ENCODE measurements at places on chromosomes 2 and 18.

- no peak for DNase-seq
Measured at GRCh38 chr2:102436323-102436722, 13.4 kb downstream of the IL18RAP start.

- DNase-seq: peak; percentile 11
Measured at GRCh38 chr2:88626171-88627054, 851 bp downstream of the EIF2AK3 start.

GRCh38 chr2:98341241-98341640 lies 5.0 kb upstream of the CNGA3 start:
- DNase-seq: no peak

DNA sequence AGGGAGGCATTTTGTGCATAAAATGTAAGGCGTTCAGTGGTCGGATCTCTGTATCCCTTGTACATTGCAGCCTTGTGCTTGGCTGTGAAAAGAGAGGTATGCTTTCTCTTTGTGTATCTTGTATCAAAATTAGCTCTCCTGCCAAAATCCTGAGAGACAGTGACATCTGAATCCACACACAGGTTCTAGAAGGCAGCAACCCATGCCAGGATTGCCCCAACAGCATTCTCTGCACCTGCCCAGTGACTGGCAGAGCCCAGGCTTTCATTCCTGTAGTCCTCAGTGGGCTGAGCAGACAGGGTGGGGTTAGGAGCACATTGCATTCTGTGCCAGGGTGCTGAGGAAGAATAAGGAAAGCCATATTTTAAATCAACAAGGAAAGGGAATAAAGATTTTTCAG lies 740.3 kb upstream of the RAB6C start:
- DNase-seq: no peak

- no peak for DNase-seq
Measured at GRCh38 chr2:88077080-88077479, 9.5 kb downstream of the SMYD1 start.

GRCh38 chr2:161436411-161436810 lies 20.3 kb downstream of the TBR1 start:
- peak; percentile 61 for DNase-seq

- DNase-seq: peak; percentile 43
Measured at GRCh38 chr2:187390891-187391290, 57.2 kb downstream of the CALCRL start.

- no peak for DNase-seq
Measured at GRCh38 chr18:34330308-34330707, 105.6 kb upstream of the NOL4 start.

GRCh38 chr2:48530033-48530811 lies at the start of gene STON1:
TSS of gene STON1 (plus strand) at chr2:48530154. CDS start at chr2:48580634, 50,480 bp downstream.
- DNase-seq: peak; percentile 48

DNA sequence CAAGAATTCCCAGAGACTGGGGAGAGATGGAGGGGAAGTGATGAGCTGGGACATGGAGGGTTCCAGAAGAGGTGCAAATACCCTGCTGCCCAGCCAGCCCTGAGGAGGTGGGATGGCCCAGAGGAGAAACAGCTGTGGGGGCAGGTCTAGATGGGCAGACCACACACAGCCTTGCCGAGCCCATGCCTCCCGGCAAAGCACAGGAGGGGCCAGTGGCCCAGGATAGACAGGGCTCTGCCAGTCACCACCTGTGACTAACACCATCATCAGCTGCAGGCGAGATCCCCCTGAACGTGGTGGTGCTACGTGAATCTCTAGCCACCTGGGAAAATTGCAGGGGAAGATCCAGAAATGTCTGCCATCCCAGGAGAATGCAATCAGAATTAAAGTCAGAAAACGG lies 39.4 kb downstream of the SCTR start:
- DNase-seq: no peak

DNA sequence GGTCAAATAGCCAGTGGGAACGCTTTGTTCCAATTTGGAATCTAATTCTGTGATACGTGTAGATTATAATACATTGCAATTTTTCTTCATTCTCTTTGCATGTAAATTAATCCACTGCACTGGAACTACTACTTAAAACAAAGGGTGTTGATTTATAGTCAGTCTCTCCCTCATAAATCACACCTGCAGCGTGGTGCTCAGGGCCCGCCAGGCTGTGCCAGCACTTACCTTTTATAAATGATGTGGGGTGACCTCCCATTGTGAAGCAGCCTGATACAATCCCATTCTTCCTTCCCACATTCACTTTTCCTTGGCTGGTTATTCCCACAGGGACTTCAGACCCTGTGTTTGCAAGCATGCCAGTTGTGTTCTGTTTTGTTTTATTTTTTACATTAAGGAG lies 302.3 kb upstream of the ID2 start:
- no peak for DNase-seq

DNA sequence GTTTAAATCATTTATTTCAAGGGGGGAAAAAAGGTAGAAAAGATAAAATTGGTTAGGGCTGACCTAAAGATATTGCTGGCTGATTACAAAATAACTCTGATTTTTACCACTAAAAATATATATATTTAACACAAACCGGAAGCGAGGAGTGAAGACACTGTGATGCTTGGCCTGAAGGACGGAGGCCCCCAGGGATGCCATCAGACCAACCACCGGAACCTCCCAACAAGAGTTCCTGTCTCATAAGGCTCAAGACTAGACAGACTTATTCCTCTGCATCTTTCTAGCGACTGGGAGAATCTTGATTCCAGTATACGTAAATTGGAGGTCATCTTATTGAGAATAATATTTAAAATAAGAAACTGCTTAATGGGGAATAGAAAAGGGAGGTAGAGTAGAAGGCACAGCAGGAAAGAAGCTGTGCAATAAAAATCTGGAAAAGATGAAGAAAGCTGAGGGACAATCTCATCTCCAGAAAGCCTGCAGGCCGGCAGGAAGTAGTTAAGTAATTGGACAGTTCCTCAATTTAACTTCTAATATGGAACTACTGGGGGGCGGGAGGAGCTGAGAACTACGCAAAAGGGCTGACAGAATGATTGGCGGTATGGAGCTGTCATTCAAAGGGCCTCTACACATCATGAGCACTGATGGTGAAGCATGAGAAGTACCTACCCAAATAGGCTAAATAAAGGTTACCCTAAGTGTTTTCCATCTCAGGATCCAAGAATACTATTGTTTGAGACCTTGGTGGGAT lies 91.1 kb downstream of the DTNB start:
- DNase-seq: no peak

GRCh38 chr18:46072376-46072867 lies 362 bp upstream of the PSTPIP2 start:
- DNase-seq: no peak

GRCh38 chr2:175726223-175726622 lies 275.8 kb downstream of the LNPK start:
- DNase-seq: no peak

DNA sequence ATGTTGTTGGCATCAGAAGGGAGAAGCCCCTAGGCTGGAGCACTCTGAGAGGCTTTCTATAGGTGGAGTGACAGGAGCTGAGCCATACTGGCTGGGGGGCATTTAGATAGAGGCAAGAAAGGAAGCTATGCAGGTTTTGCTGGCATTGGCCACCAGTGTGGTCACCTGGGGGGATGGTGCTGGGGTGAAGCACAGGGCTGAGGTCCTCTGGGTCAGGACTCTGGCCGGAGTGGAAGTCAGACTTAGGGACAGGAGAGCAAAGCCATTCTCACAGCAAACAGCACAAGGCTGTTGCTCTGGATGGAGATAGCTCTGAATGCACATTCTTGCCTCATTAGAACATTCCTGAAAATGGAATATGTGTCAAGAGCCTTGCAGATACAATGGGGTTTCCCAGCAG lies 47.4 kb downstream of the NTSR2 start:
- no peak for DNase-seq

DNA sequence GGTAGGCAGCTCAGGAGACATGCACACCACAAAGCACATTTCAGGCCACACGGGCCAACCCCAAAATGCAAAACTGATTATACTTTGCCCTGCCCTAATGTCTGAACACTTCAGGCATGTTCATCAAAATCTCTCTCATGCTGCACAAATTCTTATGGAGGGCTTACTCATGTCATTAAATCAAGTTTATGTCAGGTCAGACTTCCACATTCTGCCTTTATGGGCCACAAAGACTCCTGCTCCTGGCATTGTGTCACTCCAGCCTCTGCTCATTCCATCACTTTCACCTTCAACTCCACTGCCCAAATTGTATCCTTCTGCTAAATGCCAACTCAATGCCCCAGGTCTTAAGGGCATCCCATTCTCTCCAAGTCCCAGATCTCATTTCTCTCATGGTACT lies 9.2 kb downstream of the UXS1 start:
- DNase-seq: no peak

DNA sequence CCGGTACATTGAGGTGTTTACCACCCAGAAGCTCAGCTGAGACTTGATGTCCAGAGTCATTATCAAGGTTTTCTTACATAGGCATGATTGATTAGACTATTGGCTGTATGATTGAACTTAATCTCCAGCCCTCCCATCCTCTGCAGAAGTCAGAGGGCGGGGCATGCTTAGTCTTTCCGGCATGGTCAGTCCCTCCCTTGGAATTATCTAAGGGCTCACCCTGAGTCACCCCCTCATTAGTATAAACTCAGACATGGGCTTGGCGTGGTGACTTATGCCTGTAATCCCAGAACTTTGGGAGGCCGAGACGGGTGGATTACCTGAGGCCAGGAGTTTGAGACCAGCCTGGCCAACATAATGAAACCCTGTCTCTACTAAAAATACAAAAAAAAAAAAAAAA lies 243.9 kb downstream of the VAPA start:
- DNase-seq: no peak

DNA sequence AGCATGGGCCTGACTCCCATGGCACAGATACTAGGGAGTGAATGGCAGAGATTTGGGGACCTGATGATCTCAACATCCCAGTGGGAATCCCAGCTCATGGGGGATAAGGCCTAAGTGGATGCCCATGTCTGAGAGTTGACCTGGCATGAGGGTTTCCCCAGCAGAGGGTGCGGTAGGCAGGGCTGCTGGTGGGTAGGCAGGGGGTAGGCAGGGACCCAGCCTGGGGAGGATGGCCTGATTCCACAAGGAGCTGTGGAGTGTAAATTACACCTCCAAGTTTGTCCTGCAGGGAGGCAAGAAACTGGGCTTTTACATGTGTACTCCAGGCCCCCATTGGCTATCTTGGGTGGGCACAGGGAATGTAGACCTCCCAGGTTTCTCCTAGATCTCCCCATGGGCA lies 46.9 kb downstream of the INPP5D start:
- DNase-seq: no peak

All from MG63 (cell line).